ENCODE measurements at places on chromosomes 7 and 10.

DNA sequence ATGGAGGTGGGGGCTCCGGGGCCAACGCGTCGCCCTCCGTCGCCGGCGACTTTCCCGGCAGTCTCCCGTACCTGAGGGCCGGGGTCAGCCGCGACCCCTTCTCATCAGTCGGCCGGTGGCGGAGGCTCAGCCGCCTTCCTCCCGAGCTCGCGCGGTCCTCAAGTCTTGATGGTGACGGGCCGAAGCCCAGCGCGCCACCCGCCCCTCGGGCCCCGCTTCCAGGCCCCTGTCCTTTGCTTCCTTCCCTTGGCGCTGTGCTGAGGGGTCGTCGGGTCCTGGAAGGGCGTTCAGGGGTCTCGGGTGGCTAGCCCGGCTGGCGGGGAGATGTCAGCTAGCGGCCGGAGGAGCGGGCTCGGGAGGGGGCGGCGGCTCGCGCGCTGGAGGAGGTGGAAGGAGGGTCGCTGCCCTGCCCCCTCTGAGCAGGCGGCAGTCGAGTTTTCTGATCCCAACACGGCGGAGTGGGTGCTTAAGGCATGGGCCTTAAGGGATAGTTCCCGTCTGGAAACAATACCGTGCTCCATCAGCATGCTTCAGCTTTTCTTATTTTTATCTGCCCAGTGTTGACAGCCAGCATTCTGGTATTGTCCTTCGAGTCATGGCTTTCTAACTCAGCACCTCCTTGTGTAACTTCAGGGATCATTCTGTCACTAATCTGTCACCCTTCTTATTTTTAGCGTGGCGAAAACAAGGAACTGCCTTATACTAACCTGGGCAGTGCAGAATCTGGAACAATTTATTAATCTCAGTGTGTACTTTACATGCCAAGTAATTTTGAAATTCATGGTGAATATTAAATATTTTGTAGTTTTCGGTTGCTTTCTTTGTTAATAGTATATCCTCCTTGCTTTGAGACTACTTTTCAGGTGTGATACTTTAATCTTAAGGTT is 748 bp downstream of the PHTF2 start:
- no peak for DNase-seq

- no peak for DNase-seq
These were observed 29.0 kb downstream of the TIMM23 start for GRCh38 chr10:46001187-46001756.

- DNase-seq = no peak
These were observed 45.6 kb upstream of the TAS2R16 start for GRCh38 chr7:123041101-123041500.

DNA sequence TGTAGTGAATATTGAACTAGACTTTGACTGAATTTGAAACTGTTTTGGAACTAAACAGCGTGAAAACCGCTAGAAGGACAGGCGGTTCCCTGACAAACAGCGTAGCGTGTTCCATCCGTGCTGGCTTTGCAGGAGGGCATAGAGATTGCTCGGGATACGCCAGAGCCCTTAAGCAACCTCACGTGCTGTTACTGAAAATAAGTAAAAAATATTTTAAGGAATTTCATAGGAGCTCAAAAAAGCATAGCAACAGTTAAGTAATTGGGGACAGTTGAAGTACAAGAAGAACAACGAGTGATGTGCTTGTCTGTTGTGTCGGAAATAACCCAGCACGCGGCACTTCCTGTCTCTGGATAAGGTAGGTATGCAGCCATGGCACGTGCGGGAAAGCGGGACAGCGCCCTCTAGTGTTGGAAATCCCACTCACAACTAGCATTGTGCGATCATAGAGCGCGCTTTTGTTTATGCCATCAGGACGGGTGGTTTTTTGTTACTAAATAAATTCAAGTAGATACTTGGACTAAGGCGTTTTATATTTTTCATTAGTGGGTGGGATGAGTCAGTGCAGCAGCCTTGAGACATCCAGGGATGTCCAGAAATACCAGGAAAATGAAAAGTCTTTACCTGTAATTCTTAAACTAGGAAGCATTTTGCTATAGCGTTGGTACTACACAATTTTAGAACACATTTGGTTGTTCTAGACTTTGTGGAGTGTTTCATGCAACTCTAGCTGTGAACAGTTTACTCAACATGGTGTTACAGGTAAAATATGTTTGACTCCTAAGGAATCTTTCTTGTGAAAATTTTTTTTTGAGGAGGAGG is 50.4 kb downstream of the DNAJB6 start:
- DNase-seq = peak; percentile 13

GRCh38 chr7:85806321-85806720 is 619.5 kb upstream of the SEMA3D start:
- DNase-seq = no peak

DNA sequence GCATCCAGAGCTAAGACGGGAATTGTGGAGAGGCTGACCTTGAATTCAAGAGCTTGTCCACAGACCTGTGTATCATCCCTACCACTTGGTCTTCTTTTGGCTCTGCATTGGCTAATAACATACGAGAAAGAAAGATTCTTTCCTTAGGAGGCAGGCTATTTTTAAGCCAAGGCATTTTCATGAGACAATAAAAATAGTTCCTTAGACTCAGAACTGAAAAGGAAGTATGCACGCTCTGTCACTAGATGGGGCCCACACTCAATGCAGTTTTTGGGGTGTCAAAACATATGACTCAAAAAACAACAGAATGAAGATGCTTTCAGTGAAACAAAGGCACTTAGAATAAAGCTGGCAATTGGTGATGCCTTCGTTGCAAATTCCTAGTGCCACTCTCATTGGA is 265.9 kb upstream of the DGKB start:
- no peak for DNase-seq

DNA sequence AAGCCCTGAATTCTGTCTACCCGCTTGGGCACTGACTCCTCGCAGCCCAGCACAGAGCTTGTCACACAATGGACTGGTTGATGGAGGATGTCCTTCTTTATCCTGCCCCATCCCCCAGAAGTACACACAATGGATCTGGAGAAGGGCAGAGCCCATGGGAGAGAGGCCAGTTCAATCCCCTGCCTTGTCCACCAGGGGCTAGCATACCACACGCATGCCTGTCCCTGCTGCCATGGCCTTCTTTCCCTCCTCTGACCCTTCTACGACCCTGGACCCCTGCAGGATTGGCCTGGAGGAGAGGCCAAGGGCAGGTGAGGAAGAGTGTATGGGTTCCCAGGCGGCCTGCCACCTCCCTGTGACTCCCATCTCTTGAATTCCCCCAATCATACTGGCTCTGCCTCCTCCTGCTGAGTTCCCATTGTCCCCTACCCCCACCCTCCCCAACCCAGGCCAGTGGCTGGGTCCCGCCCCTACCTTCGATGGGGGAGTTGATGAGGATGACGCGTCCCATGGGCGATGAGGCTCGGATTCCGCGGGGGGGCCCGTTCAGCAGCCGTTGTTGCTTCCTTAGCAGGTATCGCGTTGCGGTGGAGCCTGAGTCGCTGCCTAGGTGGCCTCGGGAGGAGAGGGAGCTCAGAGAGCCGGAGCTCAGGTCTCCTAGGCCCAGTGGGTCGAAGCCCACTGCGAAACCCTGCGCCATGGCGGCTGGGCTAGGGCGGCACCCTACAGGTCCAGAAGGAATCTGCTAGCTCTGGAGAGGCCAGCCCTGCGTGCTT is 1.2 kb downstream of the PDZD7 start:
- no peak for DNase-seq

GRCh38 chr7:16347827-16348192 is 73.5 kb downstream of the CRPPA start:
- no peak for DNase-seq

- DNase-seq = no peak
These were observed 44.8 kb upstream of the KMT2E start for GRCh38 chr7:104969183-104969582.

DNA sequence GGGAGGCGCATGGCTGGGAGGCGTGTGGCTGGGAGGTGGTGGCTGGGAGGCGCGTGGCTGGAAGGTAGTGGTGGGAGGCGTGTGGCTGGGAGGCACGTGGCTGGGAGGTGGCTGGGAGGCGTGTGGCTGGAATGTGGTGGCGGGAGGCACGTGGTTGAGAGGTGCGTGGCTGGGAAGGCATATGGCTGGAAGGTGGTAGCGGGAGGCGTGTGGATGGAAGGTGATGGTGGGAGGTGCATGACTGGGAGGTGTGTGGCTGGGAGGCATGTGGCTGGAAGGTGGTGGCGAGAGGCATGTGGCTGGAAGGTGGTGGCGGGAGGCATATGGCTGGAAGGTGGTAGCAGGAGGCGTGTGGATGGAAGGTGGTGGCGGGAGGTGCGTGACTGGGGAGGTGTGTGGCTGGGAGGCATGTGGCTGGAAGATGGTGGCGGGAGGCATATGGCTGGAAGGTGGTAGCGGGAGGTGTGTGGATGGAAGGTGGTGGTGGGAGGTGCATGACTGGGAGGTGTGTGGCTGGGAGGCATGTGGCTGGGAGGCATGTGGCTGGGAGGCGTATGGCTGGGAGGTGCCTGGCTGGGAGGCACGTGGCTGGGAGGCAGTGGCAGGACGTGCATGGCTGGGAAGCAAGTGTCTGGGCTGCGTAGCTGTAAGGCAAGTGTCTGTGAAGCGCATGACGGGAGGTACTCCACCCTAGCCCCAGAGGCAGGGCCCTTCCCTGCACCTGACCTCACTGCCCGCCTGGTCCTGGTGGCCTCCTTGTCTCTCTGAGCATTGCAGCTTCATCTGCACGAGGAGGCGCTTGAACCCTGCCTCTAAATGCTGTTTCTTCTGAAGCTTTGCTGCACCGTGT is 35.1 kb downstream of the FOXK1 start:
- DNase-seq = no peak

GRCh38 chr7:116578526-116578925 is 53.7 kb downstream of the CAV1 start:
- DNase-seq = no peak

GRCh38 chr7:40147371-40148246 is 12.8 kb downstream of the SUGCT start:
- DNase-seq = no peak

DNA sequence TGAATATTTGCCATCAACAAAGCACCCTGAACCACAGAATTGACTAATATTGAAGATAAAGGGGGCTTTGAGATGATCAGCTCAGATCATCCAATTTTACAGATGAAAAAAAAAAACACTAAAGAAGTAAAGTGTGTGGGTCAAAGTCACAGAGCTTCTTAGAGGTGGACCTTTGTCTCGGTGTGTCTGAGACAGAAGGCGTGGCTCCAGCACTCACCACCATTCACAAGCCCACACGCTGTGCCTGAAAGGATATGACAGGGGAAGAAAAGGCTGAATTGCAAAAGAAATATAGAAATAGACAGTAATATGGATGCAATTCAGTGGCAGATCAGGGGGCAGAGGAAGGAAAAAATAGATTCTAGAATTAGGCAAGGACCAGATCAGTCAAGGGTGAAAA is 114.9 kb upstream of the PLXNA4 start:
- no peak for DNase-seq

Data from urinary bladder (tissue), 4 donors.